Inflammatory macrophage treated with lipopolysaccharide for 4 hours (primary cell): ENCODE measurements at places on chromosomes 3 and 15.

GRCh38 chr15:57563416-57563815, 28.3 kb upstream of the MYZAP start:
- DNase-seq: no peak

GRCh38 chr3:160134454-160134853, 90.8 kb upstream of the C3orf80 start:
- DNase-seq: no peak

- no peak for DNase-seq
These were observed 24.9 kb downstream of the VPS13C start for GRCh38 chr15:62035256-62035924.

DNA sequence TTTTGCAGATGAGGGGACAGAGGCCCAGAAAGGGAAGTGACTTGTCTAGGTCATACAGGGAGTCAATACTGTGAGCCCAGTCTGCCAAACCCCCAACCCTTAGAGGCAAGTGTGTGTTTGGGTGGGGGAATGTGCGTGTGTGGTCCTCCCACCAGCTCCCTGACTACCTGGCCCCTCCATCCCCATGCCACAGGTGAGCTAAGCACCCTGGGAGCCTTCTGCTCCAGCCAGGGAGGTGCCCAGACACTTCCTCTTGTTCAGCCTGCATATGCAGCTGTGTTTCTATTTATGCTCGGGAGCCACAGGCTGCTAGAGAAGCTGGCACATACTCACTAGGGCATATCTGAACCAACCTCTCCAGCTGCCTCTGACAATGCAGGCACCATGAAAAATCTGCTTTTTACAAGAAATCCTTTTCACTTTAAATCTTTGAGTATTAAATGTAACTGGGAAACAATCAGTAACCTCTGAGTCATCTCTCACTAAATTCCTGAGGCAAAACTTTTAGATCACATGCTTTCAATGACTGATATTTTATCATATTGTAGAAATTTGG, 20.7 kb downstream of the TBC1D2B start:
- DNase-seq: no peak

DNA sequence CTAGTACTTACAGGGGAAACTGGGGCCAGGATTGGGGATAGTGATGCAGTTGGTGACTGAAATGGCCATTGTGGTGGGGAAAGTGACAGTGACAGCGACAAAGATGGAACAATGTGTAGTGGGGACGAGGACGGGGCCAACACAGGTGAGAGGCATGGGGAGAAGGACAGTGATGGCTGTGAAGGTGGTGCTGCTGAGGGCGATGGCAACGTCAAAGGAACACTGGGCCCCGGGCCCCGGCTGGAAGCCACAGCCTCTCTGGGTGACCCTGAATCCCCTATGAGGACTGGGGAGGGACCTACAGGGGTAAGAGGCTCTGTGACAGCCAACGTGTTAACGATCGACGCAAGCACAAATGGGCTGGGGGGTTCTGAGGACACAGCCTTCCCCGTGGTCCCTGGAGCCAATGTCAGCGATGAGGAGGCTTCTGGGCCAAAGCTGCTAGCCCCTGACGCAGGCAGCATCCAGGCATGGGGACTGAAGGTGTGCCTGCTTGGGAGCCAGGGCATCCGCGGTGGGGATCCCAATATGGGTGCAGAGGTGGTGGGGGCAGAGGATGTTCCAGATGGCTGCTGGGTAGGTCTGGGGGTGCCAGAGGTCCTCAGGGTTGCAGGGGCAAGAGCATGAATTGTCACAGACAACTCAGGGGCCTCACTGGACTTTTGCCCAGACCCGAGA, 25.2 kb upstream of the GOLGA6C start:
- no peak for DNase-seq

DNA sequence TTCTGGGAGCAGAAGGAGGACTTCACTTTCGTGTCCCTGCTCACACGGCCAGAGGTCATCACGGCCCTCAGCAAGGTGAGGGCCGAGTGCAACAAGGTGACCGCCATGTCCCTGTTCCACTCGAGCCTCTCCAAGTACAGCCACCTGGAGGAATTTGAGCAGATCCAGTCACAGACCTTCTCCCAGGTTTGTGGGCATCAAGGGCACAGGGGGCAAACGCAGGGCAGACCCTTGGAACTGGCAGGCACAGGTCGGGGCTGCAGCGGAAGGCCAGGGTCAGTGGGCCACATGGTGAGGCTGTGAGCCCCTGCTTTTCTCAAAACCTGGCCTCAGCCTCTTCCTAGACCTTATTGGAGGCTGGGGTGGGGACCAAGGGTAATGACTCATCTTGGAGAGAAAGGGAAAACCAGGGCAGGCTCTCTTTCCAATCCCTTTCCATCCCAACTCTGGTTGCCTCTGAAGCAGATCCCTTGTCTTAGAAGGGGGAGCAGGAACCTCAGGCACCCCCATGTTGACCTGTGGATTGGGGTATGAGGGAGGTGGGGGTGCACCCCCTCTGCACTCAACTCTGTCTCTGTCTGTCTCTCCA, 29.5 kb downstream of the DNAH1 start:
- DNase-seq: no peak

DNA sequence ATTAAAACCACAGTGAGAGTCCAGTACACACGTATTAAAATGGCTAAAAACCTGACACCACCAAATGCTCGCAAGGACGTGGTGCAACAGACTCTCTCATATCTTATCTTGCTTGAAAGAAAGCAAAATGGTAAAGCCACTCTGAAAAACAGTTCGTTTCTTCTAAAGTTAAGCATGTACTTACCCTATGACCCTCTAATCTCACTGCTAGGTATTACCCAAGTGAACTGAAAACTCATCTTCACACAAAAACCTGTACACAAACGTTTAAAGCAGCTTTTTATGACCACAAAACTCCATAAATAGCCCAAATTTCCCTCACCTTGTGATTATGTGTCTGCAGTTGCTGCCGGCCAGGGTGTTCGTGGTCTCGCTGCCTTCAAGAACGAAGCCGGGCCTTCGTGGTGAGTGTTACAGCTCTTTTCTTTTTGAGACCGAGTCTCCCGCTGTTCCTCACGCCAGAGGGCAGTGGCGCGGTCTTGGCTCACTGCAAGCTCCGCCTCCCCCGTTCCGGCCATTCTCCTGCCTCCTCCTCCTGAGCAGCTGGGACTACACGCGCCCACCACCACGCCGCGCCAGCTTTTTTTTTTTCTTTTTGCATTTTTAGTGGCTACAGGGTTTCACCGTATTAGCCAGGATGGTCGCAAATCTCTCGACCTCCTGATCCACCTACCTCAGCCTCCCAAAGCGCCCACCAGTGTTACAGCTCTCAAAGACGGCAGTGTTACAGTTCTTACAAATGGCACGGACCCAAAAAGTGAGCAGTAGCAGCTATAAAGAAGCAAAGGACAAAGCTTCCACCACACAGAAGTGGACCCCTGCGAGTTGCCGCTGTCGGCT, 165.4 kb downstream of the TJP1 start:
- DNase-seq: no peak

GRCh38 chr3:169243579-169243978, 419.9 kb downstream of the MECOM start:
- DNase-seq: no peak

DNA sequence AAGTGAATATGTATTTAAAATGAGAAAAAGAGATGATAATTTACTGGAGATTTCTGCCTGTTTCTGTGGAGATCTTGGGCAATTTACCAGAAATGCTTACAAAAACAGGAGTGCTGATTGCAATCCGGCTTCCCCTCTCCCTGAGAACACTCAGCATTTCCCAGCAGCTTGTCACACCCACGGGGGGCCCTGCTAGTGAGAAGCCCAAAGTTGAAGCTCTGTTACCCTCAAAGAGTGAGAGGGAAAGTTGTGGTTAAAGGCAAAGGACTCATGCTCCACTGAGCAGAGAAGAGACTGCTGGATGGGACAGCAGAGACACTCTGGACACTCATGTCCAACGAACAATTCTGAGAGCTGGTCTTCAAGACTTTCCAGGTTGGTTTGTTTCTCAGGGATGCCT, 2.9 kb downstream of the MCTP2 start:
- DNase-seq: peak; percentile 78

DNA sequence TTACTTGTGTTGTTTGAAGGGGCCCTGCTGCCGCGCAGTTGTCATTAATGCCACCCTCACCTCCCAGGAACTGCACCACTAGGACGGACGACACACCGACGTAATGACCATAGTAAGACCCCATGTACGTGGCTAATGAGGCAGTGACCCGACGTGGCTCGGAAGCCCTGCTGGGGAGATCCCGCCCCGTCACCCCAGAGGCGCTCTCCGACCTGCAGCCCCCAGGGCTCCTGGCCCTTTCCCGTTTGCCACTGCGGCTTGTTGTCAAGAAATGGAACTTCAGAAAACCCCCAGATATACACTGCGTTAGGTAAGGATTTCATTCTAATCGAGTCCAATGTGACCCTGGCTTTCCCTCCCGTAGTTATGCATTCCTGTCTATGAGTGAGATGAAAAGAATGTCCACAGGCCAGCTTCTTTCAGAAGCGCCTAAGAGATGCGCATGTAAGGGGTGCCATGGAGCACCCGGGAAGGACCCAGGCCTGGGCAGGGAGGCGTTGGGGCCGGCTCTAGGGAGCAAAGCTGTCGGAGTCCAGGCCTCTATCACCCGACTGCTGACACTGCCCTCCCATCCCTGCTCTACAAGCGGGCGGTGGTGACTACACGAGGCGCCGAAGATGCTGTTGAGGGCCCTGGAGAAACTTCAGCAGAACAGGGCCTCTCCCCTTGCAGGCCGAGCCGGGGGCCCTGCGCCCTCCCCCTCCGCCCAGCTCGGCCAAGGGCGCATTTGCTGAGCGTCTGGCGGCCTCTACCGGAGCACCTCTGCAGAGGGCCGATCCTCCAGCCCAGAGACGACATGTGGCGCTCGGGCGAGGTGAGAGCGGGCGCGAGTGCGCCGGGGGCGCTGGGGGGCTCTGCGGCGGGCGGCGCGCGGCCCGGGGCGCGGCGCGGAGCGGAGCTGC, at the start of gene GABRA5:
Gene GABRA5, plus strand, starts transcription at position 765 of the 902 bp plus-strand sequence. CDS start 2,187 bp downstream, outside the sequence.
- no peak for DNase-seq

GRCh38 chr3:121690777-121691405, 30.2 kb upstream of the HCLS1 start:
- DNase-seq: peak; percentile 52

DNA sequence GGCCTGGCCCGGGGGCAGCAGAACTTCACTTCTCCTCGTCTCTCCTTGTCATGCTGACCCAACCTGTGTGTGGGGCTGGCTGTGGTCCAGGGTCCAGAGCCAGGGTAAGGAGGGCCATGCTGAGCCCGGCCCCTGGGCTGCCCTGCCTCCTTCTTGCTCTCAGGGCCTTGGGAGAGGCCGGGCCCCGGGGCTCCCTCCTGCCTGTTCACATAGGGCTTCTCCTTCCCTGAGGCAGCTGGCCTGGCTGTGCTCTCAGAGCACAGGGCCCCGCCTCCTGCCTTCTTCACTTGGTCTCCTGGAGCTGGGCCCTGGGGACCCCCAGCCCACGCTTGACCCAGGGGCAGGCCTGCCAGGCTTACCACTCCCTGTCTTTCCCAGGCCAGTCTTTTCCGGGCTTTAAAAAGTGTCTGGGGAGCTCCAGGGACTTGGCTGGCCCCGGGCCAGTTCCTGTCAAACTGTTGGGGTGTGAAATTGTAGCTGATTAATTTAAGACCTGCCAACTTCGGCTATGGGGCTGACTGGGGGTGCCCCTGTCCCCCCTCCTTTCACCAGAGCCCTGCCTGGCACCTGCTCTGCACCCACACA, 11.8 kb downstream of the PLXNA1 start:
- DNase-seq: no peak

GRCh38 chr3:35639254-35640186, at the start of gene ARPP21:
TSS of gene ARPP21 (plus strand) at chr3:35639525. CDS start at chr3:35681752, 42,227 bp downstream.
- no peak for DNase-seq

- no peak for DNase-seq
These were observed 7.3 kb upstream of the SCAPER start for GRCh38 chr15:76912430-76912829.

DNA sequence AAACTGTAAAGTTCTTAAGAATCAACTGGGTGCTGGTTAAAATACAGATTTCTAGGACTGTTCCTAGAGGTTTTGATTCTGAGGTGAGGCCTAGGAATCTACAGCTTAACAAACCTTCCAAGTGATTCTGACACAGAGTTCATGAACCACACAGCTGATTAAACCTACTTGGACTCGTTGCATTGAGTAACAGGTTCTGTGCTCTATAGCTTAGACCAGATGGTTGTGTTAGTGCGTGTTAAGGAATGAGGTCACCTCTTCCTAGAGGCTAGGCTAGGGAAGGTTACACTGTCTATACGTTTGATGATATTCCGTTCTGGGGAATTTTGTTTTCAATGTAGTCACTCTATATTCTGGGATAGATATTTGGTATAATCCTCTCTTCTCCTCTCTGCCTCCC, 21.9 kb downstream of the EID1 start:
- no peak for DNase-seq

- peak; percentile 68 for DNase-seq
These were observed 5.5 kb downstream of the AP3S2 start for GRCh38 chr15:89888214-89888804.

- no peak for DNase-seq
These were observed 11.3 kb downstream of the CX3CR1 start for GRCh38 chr3:39268549-39268900.

GRCh38 chr3:11375333-11376088, 103.3 kb downstream of the ATG7 start:
- DNase-seq: no peak

DNA sequence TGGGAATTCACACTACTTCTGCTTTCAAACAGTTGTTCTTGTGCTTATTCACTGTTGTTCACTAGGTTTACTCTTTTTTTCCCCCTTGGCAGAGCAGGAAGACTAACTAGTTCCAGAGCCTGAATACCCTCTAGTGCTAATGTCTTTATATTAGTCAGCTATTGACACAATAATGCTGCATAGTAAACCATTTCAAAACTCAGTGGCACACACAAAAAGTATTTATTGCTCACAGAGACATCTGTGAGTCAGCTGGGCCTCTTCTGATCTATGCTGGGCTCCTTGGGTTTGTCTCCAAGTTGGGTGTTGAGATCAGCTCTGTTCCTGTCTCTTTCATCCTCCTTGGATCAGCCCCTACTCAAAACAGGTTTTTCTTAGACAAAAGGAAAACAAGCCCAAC, 51.1 kb downstream of the RSRC1 start:
- peak; percentile 35 for DNase-seq

- no peak for DNase-seq
These were observed 156.2 kb upstream of the LMCD1 start for GRCh38 chr3:8345398-8345797.

- no peak for DNase-seq
These were observed 84.4 kb downstream of the DNAJB8 start for GRCh38 chr3:128382221-128382807.

DNA sequence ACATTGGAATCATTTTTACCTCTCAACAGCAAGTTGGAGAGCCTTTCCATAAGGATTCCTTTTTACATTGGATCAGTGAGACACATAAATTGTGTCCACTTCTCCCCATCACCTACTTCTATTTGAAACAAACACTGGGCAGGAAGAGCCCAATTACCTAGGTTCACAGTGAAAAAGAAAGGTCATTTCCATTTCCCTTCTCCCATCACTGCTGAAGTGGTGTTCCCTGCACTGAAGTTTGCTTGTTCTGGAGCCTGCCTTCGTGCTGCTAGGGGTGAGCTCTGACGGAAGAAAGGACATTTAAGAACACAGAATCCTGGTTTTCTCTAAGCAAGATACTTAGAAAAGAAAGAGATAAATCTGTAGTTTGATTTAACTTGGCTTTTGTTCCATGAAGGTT, 123.8 kb upstream of the ZBTB20 start:
- DNase-seq: no peak

GRCh38 chr15:87896936-87897335, 359.6 kb downstream of the NTRK3 start:
- DNase-seq: no peak
